Skeletal muscle cell (primary cell): ENCODE measurements at places on chromosomes 6 and 20.

- no peak for DNase-seq
Measured at GRCh38 chr6:138692058-138692977, 81.3 kb upstream of the CCDC28A start.

DNA sequence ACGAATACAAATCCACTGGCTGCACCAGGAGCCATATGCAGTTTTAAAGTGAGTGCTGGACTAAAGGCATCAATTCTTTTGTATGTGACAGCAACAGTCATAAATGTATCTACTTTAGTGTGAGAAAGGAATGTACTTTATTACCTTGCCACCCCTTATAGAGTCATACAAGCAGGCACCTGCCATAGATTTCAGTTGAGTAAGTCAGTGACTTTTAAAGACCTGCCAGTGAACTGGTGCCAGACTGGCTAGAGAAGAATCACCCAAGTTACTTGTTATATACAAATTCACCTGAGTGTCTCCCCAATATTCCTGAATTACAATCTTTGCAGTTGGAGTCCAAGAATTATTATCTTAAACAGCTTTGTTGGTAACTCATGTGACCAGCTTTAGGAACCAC lies 547.9 kb downstream of the COL12A1 start:
- DNase-seq: no peak

GRCh38 chr6:398558-399078 lies 7.1 kb downstream of the IRF4 start:
- no peak for DNase-seq

GRCh38 chr20:62907384-62908317 lies 18.7 kb downstream of the DIDO1 start:
- DNase-seq: no peak

- no peak for DNase-seq
Measured at GRCh38 chr6:782141-782540, 89.2 kb upstream of the EXOC2 start.

DNA sequence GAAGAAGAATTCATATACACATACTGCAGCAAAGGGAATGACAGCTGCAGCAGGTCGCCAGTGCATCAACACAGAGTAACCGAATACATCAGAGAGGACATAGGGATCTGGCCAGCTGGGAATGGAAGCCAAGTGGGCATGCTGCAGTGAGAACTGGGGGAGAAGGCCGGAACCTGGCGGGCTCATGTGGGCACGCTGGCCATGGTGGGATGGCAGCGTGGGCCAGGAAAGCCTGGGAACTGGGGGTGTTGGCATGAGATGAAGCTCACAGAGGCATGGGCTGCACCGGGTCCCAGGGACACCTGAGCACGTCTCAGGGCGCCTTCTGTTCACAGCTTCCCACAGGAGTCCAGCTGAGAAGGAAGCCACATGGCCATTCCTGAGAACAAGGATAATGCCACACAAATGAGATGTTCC lies 139.5 kb upstream of the AGPAT4 start:
- DNase-seq: no peak

GRCh38 chr20:16216227-16216913 lies 356.9 kb downstream of the KIF16B start:
- DNase-seq: no peak

DNA sequence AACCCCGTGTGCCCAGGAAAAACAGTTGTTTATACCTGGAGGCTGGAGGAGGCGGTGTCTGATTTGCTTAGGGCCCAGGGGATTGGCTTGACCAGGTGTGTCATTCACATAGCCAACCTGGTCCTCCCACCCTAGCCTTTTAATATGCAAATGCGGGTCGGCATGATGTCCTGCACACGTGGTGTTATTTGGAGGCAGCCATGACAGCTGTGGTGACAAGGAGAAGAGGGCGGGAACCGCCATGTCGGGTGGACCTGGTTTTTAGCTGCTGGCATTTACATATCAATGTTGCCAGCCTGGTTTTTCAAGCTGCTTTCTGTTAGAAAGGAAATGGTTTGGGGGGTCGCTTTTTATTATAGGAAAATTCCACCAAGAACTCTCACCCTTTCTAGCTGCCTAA lies 291.4 kb upstream of the QKI start:
- DNase-seq: no peak

DNA sequence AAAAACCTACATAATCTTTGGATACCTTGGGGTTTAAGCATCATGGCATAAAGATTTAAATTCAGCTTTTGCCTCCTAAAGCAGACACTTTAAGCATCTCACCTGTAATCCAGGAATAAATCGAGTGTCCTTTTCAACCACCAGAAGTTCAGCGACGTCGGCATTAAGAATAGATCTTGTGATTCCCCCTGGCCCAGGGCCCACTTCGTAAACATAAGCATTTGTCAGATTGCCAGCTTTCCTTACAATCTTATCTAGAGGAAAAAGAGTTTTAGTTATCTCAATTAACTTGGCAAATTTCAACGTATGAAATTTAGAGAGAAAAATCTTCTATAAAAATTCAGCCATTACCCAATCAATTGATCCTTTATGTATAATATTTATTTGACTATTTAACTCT lies 3.2 kb downstream of the TFB1M start:
- no peak for DNase-seq

GRCh38 chr6:195861-196360 lies 96.4 kb upstream of the DUSP22 start:
- no peak for DNase-seq

- no peak for DNase-seq
Measured at GRCh38 chr6:43771858-43772680, 2.1 kb downstream of the VEGFA start.

- DNase-seq: no peak
Measured at GRCh38 chr6:159098636-159099106, 53.9 kb upstream of the TAGAP start.

- DNase-seq: no peak
Measured at GRCh38 chr6:56977192-56977591, 22.3 kb downstream of the BEND6 start.

DNA sequence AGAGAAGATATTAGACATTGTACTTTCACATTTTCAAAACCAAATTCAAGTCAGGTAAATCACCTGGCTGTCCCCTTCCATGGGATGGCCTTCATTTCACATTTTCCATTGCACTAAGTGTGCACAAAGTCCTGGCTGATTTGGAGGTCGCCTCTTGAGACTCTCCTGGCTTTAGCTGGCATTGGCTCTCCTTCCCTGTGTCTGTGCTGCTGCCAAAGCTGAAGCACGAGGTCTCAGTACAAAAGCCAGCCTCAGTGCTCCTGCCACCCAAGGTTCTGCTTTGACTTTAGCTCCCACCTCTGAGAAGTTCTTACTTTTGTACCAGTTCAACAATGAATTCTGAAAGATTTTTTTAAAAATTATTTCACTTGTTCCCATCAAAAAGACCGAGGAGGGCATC lies 289.2 kb upstream of the CNR1 start:
- no peak for DNase-seq

- no peak for DNase-seq
Measured at GRCh38 chr6:41336824-41337223, 1.4 kb downstream of the NCR2 start.

DNA sequence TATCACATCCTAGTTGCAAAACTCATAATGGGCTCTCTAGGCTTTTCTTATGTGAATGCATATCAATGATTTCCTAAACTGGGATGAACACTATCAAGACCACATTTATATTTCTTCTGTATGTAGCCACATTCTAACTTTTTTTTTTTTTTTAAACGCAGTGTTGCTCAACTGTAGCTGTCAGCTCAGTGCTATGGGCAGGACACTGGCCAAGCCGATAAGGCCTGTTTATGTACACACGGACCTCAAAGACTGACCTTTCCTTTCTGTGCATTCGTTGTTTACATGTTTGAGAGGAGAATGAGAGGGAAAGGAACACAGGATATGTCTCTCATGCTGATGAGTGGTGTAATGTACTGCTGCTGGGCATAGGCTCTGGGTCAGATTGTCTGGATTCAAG lies 75.1 kb upstream of the B3GAT2 start:
- DNase-seq: no peak

DNA sequence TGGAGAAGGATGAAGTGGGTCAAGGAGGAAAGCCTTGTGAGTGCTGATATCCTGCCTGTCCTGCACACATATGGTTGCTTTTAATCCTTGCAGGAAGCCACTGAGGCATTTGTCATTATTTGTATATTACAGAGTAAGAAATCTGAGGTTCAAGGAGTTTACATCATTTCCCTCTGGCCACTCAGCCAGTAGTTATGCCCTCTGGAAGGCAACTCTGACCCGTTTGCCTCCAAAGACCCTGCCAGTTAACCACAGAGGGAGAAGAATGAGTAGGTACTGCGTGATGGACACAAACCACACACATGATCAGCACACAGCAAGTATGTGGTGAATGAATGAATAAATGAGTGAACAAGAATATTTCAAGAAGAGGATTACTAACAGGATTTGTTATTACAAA lies 7.9 kb upstream of the FAM210B start:
- no peak for DNase-seq

DNA sequence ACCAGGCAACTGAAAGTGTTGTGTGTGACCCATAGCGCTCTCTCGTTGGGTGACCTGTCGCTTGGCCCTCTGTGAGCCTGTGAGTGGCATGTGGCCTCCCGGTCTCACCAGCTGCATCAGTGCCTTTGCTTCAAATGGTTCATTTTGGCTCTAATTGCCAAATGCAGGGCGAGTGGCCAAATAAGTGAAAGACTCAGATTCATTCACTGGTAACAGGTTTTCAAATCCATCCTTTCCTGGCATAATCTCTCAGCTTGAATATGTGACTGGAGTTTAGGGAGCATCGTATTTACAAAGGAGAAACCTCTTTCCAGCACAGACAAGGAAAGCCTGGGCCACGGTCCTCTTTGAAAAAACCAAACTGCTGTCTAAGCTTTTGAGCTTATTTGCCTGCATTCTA lies 321.6 kb upstream of the QKI start:
- DNase-seq: no peak

DNA sequence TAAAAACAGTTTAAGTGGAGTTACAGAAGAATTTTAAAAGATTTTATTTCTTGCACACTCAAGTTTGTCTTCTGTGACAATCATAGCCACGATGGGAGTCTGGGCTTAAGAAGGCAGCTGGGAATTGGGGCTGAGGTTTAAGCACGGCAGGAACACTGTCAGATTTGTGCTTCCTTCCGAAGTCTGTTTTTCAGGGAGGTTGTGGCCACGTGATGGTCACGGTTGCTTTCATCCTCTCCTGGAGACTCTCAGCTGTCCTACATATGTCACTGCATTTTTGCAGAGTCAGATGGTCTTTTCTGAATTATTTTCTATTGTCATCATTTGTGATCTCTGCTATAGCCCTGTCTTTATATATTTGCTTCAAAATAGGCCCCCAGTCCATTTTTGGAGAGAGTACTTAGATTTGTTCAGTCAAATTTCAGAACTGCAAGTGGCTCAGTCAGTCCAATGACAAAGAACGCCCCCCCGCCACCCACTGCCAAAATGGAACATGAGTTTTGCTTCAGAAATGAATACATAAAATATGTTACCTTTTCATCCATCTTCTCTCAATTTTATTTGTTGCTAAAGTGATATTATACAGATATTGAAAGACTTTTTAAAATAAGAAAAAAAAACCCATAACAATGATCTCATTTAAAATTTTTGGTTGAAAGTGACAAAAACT lies 111.8 kb upstream of the ZFP64 start:
- DNase-seq: no peak

DNA sequence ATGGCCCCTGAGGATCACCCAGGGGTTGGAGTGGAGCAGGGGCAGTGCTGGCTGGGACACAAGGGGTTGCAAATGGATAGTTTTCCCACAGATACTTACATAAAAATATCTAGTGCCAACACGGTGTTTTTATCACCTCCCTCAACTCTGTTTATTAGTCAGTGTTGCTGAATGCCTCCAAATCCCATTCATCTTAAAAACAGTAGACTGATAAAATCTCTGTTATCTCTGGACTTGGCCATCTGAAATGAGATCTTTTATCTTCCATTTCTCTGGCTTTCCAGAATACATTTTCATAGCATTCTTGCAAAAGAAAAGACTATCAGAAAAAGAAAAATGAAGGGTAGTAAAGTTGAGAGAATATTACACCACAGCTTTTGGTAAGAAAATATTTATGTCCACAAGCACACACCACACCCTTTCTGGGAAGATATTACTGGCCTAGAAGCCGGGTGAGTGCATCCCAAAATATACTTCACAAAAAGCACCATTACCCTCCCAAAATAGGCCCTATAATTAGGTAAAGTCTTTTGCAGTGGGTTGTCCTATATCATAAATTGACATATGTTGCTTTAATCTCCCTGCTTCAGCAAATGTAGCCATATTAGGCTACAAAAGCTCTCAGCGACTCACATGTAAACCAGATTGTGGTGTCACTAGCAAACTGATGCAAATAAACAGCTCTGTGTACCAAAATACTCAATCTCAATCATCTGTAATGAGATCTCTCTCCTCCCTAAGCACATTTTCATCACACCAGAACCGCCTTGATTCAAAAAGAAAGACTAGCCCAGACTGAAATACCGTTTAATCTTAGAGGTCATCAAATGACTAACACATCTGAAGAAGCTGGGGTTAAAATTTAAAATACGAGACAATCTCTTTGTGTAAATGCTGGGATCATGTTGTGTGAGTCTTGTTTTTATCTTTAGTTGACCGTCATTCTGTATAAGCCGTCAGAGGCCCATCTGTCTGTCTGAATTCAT lies 96.7 kb downstream of the FYN start:
- DNase-seq: no peak

DNA sequence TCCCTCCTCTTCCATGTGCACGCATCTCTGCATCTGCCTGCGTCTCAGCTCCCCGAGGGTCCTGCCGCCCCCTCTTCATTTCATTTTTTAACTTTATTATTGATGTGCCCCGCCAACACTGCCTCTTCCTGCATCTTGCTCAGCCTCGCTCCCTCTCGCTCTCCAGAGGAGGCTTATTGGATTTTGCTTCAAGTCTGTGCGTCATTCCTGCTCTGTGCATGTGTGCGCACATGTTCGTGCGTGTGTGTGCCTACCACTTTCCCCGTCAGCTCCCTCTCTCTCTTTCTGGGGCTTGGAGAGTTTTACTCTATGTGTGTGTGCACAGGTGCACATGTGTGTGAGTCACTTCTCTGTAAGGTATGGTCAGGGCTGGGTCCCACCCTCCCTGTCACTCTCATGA lies 71.8 kb upstream of the NNAT start:
- no peak for DNase-seq

- peak; percentile 91 for DNase-seq
Measured at GRCh38 chr20:43844778-43845614, 69.7 kb upstream of the TOX2 start.

DNA sequence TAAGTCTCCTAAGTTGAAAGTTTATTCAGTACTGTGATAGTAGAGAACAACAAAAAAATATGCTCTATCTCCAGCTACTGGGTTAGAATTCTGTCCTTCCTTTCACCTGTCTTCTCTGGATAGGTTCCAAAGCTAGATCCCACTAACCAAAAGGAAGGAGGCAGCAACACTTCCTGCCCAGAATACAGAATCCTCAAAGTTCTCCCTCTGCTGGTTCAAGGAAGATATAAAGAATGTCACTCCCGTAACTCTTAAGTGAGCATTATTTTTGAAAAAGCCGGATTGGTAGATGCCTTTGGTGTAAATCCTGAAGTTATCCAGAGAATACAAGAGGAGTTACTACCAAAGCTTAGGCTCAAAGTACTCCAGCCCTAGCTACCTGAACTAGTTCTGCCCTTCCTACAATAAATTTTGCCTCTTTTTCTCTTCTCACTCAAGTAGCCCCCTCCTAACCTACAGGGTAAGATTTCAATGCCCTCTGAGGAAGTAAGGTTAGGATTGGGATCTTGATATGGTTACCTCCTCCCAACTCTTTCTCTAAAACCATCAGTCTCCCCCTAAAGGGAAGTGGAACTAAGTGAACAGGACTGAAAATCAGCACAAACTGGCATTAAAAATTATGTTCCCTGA lies 26.0 kb upstream of the CRIP3 start:
- DNase-seq: peak; percentile 13
